Left forelimb (tissue), 1 donor: ENCODE measurements at places on chromosomes 12 and 14.

DNA sequence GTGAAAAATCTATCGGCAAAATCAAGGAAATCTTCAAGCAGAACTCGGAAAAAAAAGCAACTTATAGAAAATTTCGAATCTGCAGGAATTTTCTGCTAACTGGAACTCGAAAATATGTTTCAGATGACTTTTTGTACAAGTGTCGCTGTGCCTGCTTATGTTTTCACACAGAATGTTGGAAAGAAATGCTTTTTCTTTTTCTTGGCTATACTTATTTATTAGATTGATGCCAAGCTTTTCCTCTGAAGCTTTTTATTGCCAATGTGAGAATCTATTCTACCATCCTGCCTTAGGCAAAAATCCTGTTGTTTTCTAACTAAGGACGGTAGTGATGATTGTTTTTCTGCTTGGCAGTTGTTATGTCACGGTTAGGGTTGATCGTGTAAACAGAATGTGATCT lies 65.8 kb downstream of the TRHDE start:
- no peak for DNase-seq

DNA sequence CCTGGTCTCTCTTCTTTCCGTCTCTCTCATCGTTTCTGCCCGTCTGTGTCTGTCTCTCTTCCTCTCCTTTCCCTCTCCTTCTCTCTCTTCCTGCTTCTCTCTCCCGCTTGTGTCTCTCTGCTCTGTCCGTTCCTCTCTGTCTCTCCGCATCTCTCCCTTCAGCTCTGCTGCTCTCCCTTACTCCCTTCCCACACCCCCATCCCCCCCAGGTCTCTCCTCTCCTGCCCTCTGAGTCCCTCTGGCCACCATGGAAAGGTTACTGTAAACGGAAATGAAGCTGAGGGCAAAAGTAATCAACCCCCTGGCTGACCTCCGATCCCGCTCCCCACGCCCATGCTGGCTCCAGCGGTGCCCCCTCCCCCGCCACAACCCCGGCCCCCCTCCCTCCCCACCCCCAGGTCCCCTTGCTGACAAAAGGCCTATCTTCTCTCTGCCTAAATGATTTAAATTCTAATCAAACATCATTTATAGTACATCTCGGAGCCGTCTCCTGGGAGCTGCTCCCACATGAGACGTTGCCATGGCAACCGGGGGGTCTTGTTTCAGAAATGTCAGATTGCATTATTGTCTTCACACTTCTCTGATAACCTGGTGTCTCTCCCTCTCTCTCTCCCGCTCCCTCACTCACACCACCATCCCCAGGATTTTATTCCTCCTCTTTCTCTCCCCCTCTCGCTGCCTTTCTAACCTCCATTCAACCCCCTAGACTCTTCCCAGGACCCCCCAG lies 203.8 kb downstream of the RBM19 start:
- no peak for DNase-seq

DNA sequence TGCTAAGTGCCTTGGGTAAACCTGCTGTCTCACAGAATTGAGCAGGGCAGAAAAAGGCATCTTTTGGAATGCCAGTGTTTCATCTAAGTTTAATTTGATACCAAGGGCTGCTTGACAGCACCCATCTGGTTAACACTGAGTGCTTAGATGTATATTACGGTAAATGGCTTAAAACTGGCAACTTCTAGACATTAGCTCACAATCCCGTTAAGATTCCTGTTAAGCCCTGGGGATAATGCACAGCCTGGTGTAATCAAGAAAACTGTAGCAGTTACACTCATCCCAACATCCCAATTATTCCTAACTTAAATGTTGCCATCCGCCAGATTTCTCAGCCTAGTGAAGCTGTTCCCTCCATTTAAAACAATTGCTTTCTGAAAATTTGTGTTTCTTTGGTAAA lies 29.9 kb downstream of the PPFIBP1 start:
- DNase-seq: no peak

DNA sequence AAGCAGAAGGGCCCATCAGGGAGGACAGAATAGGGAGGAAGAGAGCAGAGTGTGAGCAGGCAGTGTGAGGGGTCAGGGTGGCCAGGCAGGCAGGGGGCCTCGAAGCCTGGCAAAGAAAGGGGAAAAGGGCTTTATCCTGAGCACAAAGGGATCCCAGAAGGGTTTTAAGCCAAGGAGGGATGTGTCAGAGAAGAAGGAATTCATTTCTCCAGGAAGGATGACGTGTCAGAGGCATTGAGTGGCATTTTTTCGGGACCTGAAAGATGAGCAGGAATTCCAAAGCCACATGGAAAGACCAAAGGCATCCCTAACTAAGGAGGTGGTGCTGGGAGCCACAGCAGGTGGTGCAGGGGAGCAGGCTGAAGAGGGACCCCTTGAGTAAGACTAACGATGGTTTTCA lies 132.1 kb downstream of the DICER1 start:
- DNase-seq: no peak

GRCh38 chr12:108191086-108191485 lies 62.0 kb downstream of the WSCD2 start:
- no peak for DNase-seq

DNA sequence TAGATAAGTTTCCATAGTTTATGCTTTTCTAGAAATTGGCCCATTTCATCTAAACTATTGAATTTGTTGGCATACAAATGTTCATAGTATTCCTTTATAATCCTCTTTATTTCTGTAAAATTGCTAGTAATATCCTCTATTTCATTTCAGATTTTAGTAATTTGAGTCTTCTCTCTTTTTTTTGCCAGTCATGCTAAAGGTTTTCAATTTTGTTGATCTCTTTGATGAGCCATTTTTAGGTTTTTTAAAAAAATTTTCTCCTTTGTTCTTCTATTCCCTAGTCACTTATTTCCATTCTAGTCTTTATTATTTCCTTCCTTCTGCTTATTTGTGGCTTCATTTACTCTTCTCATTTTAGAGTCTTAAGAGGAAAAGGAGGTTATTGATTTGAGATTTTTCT lies 19.4 kb upstream of the PPM1A start:
- DNase-seq: no peak

DNA sequence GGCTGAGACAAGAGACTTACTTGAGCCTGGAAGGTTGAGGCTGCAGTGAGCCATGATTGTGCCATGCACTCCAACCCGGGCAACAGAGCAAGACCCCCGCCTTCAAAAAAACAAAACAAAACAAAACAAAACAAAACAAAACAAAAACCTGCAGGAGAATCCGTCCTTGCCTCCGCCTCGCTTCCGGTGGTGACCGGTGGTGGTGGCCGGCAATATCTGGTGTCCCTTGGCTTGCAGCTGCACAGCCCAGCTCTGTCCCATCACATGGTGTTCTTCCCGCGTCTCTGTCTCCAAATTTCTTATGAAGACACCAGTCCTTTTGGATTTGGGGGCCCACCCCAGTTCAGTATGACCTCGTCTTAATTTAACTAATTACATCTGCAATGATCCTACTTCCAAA lies 10.0 kb downstream of the SMIM41 start:
- no peak for DNase-seq

GRCh38 chr12:12267742-12268200 lies 927 bp upstream of the LRP6 start:
- no peak for DNase-seq

GRCh38 chr12:116194935-116195431 lies 82.5 kb downstream of the MED13L start:
- DNase-seq: no peak
